NCI-H1694 treated with DMSO at 0.1 percent for 48 hours (cell line): ENCODE measurements at places on chromosomes 1 and 21.

DNA sequence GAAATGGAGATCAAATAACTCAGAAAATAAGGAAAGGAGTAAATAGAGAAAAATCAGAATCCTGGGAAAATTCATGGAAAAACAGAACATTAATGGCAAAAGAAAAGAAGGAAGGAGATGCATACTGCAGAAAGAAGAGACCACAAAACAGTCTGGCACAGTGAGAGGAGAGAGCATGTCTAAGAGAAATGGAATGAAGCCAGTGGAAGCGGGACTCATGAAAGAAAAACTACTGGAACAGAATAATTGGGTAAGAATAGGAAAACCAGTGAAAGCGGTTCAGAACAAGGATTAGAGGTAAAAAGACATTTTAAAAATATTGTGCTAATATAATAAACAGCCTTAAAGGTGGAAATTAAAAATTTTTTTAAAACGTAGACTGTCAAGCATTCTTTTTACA lies 93.6 kb upstream of the GREM2 start:
- no peak for DNase-seq

GRCh38 chr1:57839067-57839466 lies 415.2 kb upstream of the DAB1 start:
- DNase-seq, result no peak

DNA sequence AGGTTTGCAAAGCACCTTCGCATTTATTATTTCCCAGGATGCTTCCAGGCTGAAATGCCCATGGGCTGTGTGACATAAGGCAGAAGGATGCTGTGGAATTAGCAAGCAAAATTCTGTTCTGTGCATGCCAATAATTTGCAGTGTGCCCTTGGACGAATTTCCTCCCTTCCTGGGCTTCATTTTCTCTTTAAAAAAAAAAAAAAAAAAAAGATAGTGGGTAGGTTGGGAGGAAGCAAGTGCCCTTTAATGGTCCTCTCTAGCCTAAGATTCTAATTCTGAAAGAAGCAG lies 2.5 kb upstream of the ID3 start:
- no peak for DNase-seq

- no peak for DNase-seq
Observed at GRCh38 chr1:214838351-214838750, 235.4 kb downstream of the CENPF start.

- no peak for DNase-seq
Observed at GRCh38 chr1:225771661-225772322, 5.8 kb upstream of the SRP9 start.

DNA sequence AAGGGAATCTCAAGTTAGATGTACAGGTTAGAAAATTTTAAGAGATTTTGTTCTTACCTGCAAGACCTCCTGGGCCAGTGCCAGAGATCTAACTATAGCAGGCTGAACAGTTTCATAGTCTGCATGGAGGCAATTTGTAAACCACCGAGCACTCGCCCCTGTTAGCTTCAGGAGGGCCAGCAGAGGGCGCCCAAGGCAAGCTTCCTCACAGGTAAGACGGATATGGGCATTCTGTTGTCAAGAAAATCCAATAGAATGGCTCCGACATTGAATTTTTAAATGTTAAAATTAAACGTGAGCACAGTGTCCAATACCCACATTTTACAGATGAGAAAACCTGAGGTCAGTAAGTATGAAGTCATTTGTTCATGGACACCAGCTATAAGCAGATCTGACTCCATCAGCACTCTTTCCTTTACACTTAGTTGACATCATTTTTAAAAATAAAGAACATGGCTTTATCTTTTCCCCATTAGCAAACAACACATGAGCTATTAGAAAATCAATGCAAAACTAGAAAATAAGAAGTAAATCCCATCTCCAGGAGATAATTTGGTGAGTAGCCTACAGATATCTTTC lies 2.2 kb downstream of the REG4 start:
- peak; percentile 62 for DNase-seq

GRCh38 chr1:110106013-110106941 lies 6.0 kb upstream of the UBL4B start:
- DNase-seq, result peak; percentile 48

- DNase-seq, result no peak
Observed at GRCh38 chr1:64956733-64957441, 9.5 kb downstream of the JAK1 start.

DNA sequence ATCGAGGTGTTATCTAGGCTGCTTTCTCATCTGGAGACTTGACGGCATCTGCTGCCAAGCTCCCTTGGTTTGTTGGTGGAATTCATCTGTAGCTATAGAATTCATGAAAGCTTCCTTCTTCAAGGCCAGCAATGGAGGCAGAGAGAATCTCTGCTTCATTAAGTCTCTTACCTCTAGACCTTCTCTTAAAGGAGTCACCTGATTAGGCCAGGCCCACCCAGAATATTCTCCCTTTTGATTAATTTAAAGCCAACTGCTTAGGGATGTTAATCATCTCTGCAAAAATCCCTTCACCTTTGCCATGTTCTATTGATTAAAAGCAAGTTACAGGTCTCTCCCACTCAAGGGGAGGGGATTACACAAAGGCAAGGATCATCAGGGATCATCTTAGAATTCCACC lies 5.3 kb upstream of the NCF2 start:
- DNase-seq, result no peak

GRCh38 chr21:20004367-20004766 lies 993.8 kb upstream of the NCAM2 start:
- DNase-seq, result no peak

DNA sequence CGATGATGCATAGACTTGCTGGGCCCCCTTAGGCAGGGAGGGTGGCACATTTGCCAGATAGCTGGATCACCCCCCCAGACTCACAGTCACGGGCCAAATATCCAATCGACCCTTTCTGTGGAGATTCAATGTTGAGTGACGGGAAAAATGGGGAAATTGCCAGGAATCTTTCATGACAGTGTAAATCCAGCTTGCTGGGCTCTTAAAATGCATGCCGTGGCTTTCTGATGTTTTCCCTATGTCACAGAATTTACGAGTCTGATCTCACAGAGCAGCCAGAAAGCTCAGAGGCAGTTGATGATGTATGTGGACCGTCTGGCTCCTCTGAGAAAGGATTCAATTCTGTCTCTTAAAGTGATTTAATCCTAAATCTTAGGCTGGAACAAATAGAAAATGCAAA lies 150.1 kb upstream of the ZNF644 start:
- DNase-seq, result peak; percentile 39

- DNase-seq, result no peak
Observed at GRCh38 chr1:185369786-185370185, 52.7 kb upstream of the IVNS1ABP start.

- DNase-seq, result no peak
Observed at GRCh38 chr1:83573776-83574175, 425.2 kb downstream of the TTLL7 start.

GRCh38 chr1:30450148-30450817 lies 273.1 kb downstream of the MATN1 start:
- DNase-seq, result no peak

GRCh38 chr1:151868486-151868885 lies 15.0 kb upstream of the THEM5 start:
- no peak for DNase-seq

DNA sequence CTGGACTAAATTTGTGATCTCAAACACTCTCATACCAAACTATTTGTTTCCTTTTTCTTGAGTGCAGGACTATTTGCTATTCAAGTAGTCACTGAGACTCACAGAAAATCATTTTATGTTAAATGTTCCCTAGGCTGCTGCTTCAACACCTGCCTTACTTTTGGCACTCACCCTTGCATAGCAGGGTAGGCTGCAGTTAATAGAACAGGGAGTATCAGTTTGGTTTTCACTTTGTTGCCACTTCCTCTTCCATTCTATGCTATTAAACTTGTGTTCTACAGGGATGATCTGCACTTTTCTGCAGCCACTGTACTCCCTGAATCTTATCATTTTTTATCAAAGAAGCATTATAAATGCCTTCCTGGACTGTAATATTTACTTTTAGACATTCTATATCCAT lies 148.7 kb upstream of the PRMT6 start:
- DNase-seq, result no peak

- no peak for DNase-seq
Observed at GRCh38 chr1:110928191-110928590, 35.5 kb downstream of the LRIF1 start.

- DNase-seq, result no peak
Observed at GRCh38 chr1:152159144-152159543, at the start of gene RPTN. RPTN (minus strand) TSS chr1:152159228; CDS start chr1:152157889, 1,339 bp downstream.

DNA sequence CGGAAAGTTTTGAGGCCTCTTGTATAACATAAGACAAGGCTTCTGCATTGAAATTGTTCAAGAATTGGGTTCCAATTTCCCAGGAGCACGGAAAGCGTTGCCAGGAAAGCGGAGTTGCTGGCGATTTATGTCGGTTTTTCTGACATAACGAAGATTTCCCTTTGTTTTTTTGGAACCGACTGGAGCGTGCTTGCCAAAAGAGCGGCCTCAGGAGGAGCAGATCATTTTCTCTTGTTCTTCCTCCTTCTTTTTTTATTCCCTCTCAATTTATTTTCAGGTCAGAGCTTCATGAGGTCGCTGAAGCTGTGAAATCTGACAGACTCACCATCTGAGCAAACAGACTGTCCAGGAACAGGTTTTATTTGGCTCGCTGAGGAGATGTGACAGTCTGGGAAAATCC lies 275.5 kb downstream of the CAMTA1 start:
- DNase-seq, result no peak

DNA sequence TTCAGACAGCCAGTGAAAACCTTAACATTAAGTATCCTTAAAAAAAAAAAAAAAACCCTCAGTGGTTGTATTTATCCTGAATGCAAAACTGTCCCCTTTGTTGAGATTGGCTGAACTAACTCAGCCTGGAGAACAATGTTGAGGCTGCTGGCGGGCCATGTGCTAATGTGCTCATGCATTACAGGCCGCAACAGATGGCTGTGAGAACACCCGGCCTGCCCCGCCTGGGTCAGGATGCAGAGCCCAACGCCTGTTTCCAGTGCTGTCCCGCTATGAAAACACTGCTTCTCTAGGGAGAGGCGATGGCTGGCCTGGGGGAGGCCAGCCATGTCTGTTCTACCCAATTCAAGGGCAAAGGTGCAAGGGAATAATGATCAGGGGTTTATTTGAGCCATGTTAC lies 13.8 kb downstream of the OLIG2 start:
- peak; percentile 90 for DNase-seq

DNA sequence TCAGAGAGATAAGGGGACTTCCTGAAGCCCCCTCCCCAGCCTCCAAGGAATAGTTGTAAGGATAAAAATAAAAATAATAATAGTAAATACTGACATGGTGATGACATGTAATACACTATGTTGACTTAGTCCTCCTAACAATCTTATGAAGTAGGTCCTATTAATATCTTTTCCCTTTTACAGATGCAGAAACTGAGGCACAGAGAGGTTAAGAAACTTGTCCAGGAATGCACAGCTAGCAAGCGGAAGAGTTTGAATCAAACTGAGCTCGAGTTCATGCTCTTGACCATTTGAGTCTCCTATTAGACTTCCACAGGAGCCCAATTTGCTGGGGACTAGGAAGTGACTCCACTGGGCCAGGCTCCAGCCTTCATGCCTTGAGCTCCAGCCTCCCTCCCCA lies 194.8 kb downstream of the GRIK3 start:
- no peak for DNase-seq

DNA sequence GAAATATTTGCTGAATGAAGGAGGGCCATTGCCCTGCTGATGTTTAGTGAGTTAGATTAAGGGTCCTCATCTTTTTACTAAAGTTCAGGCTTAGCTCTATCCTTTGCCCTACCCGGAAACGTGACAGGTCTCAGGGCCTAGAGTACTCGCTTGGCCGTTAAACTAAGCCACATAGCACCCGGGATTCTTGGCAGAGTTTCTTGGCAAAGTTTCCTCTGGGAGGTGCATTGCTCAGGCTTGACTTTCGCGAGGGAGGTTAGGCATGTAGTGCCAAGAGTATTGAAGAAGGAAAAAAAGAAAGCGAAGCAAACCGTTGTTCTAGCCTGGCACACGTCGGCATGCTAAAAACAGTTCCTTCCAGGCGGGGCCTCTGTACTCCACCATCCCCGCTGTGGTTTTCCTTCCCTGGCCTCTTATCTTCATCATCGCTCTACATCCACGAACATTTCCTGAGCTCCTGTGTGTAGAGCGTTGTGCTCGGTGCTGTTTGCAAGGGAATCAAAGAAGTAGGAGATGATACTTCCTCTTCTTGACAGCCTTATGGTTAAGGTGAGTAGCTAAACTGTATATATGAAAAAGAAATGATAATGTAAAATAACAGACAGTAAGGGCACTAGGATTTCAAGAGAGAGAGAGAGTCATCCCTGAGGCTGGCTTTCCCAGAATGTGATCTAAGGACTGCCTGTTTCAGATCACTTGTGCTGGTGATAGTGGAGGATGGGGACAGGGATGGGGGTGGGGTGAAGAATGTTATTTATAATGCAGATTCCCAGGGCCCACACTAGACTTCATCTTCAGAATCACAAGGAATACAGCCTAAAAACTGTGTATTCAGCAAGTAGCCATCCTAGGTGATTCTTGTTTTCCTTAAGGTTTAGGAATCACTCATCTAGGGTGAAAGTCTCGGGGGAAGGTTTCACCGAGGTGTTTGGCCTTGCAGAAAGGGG lies 18.8 kb downstream of the RNF220 start:
- no peak for DNase-seq
